ENCODE measurements at places on chromosomes 5 and 9.

- DNase-seq: no peak
These were observed 471.7 kb upstream of the RORB start for GRCh38 chr9:74025402-74025925.

GRCh38 chr9:81588148-81588871 lies 101.0 kb downstream of the TLE1 start:
- DNase-seq: no peak

DNA sequence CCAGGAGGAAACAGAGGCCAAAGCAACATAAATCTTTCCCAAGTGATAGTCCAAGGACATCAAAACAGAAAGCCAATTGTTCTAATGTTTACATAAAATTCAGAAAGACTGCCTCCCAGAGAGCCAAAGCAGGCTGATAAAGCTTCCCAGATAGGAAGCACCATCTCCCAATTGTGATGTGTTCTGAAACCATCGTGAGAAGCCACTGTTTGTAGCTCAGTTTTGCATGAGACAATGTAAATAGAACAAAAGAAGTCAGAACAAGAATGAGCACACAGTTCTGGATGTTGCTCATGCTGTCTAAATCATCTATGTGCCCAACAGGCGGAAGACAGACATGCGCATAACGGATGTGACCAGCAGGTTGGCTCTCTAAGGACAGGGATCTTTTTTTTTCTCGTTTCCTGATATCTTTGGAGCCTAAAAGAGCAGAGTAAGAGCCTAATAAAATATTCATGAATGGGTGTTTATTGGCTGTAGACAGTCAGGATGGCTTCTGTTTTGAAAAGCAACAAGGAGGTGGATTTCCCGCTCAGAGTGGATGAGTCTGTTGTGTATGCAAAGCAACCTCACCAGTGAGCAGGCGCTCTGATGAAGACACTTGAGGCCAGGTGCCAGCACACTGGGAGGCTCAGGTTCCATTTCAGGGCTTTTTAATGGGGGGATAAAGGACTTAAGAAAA lies 113.6 kb downstream of the GNA14 start:
- DNase-seq: no peak

- no peak for DNase-seq
These were observed 435.8 kb upstream of the PAPPA start for GRCh38 chr9:115717711-115718173.

DNA sequence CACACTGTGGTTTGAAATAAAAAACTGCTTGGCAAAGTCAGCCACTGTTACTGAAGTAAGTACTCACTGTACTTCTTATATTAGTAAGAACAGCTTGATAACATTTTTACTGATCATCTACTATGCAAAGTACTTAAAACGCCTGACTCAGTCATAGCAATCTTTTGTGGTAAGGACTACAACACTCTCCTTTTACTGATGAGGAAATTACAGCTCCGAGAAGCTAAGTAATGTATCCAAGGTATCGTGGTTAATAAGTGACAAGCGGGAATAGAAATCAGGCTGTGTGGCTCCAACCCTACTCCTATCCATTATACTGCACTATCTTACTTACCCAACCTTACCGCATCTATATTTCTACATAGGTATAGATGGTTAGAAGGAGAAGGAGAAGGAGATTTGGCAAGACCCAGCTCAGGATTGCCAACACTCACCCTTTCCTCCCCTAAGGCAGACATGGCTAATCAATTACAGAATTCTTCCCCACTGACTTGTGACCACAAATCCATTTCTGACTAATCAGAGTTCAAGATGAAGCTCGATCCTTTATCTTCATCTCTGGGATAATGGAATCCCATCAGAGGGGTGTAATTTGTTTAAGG lies 281.4 kb downstream of the SPOCK1 start:
- no peak for DNase-seq

DNA sequence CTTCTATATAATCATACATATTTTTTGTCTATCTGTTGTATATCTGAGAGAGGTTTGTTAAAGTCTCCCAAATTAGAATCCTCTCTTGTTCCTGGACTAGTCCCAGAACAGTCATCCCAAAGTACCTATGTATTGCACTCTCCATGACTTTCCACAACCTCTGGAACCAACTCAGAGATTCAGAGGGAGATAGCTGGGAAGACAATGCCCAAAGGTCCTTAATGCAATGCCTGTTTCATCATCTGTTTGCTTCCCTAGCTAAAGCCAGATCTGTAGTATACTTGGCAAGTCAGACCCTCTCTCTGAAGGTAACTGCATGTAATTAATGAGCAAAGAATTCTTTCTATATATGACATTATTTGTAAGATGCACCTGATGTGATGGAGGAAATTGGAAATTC lies 89.4 kb downstream of the ZNF474 start:
- DNase-seq: no peak

GRCh38 chr5:144284931-144285502 lies 114.3 kb downstream of the KCTD16 start:
- no peak for DNase-seq

- DNase-seq: peak; percentile 48
These were observed 119.8 kb downstream of the SSBP2 start for GRCh38 chr5:81631124-81631523.

DNA sequence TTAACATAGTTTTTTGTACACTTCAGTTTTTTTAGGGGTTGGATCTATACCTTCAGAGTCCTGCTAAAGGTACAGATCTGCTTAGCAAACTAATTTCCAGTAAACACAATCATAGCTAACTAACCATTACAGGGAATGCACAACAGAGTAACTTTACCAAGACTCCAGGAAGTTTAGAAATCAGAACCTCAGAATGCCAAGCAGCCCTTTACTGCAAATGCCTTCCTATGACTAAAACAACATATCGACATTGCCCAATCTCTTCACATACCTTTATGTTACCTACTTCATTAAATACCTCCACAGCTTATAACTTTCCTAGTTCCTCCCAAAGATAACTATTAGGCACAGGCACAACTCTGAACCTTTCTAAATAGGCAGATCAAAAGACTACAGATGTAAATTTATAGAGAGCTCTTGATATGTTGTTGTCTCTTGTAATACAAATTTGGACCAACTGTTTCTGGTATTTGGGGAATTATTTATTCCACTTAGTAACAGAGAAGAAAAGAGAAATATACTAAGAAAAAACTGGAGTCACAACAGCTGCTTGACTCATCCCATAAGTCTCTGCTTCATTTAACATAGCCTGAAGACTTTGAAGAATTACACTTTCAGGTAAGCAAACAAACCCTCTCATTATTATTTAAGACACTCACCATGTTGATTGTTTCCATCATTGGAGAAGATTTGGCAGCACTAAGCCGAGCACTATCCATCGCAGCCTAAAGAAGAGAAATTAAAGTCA lies 46.0 kb upstream of the OR2K2 start:
- no peak for DNase-seq

DNA sequence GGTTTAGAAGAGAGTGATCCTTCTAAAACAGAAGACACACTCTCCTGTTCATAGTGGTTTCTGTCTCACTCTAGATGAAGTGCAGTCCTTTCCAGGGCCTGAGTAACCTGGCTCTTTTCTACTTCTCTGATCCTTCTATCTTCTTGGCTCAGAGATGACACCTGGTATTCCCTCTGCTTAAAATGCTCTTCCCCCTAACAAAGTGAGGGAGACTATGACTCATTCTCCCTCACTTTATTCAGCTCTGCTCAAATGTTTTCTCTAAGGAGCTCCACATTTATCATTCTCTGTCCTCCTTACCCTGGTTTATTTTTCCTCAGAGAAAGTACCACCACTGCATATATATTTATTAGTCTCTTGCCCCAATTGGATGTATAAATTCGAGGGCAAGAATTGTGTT lies 24.6 kb downstream of the TUT7 start:
- DNase-seq: no peak

GRCh38 chr5:135488727-135489465 lies 36.7 kb upstream of the TIFAB start:
- DNase-seq: no peak

DNA sequence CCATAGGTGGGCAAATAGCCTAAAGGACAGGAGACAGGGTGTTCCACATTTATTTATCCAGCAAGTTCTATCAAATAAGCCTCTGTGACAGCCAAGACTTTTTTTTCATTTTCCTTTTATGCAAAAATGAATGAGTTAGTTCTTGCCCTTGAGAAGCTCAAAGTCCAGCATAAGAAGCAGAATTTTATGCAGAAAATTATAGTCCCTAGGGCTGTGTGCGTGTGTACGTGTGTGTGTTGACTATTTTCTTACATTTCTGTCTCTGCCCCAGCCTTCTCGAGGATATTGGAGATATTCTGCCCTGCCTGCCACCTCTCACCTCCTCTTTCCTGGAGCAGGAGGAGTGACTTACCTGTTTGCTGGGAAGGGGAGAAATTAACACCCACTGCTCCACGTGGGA lies 221.9 kb downstream of the SREK1 start:
- DNase-seq: no peak

DNA sequence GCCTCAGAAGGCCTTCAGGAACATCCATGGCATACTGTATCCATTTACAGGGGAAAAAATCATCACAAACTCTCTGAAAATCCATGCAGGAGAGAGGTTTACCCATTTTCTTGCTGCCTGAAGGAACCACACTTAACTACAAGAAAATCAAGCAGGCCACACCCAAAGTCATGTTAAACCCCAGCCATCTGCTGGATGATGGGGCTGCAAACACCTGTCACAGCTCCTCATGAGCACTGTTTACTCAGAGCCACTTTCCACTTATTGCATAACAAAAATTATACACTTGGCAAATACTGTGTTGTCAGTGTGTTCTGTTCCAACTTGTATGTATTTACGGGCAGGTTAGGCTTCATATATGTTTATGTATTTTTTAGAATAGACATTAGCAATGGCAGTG lies 35.8 kb downstream of the PPIC start:
- no peak for DNase-seq

DNA sequence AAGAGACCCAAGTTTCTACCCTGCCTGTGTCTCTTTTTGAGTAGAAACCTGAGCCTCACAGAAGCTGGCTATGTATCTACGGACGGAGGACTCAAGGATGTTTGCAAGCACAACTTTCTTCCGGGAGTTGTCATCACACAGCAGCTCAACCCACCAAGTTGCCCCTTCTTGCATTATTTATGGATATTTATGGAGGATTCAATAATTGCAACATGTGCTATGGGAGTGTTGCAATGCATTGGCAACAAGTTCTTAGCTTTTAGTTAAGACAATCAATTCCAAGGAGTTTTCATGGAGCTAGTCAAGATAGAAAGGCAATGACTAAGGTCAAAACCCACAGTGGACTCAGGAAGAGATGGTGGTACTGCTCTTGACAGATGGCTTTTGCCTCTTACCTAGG lies 336.9 kb downstream of the ENC1 start:
- no peak for DNase-seq

GRCh38 chr5:153530357-153531143 lies 40.1 kb downstream of the GRIA1 start:
- DNase-seq: no peak

DNA sequence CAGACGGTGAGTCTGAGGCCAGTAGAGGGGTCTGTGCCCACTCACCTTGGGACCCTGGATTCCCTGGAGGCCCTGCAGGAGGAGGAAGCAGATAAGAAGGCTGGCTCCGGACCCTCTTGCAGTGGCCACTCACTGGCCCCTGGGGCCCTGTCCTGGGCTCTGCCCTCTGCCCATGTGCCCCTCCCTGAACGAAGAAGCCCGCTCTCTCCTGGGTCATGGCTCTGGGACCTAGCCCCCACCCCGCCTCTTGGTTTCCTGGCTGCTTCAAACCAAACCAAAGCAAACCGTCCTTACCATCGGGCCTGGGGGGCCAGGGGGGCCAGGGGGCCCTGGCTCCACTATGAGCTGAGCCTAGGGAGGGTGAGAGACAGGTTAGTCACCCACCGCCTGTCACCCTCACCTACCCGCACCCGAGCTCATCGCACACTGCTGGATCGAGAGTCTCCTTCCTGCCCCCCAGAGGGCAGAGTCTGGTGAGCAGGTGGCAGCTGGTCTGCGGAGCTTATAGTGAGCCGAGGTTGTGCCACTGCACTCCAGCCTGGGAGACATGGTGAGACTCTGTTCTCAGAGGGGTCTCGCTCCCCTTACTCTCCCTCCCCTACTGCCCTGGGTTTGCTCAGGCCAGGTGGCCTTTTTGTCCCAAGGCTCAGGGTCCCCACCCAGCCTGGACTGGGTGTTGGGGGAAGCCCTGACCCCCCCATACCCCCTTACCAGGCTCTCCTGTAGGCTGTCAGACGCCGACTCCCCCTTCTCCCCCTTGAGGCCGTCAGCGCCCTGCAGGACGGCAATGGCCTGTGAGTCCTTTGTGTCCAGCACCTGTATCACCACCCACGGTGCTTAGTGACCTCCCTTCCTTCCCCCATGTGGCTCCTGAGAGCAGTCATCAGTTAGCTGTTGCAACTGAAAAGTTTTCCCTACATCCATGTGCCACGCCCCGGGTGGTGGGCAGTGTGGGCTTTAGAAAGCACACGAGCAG lies 15.2 kb upstream of the PHYKPL start:
- DNase-seq: peak; percentile 52

GRCh38 chr9:133742251-133742650 lies 4.1 kb upstream of the SARDH start:
- no peak for DNase-seq

DNA sequence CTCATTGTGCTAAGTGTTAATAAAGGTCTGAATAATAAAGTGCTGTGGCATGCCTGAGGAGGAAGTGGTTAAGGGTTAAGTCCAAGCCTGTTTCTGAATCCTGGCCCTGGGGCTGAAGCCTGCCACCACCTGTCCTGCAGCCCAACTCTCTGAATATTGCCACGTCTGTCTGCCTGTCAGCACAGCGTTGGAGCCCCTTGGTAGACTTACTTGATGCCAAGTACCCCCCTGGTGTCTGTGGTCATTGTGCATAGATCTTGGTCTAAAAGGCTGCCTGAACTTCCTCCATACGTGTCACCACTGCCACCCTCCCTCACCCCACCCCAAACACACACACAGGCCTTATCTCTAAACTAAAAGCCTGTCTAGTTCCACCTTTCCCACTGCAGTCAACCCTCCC lies 35.4 kb upstream of the SLC2A8 start:
- DNase-seq: no peak

DNA sequence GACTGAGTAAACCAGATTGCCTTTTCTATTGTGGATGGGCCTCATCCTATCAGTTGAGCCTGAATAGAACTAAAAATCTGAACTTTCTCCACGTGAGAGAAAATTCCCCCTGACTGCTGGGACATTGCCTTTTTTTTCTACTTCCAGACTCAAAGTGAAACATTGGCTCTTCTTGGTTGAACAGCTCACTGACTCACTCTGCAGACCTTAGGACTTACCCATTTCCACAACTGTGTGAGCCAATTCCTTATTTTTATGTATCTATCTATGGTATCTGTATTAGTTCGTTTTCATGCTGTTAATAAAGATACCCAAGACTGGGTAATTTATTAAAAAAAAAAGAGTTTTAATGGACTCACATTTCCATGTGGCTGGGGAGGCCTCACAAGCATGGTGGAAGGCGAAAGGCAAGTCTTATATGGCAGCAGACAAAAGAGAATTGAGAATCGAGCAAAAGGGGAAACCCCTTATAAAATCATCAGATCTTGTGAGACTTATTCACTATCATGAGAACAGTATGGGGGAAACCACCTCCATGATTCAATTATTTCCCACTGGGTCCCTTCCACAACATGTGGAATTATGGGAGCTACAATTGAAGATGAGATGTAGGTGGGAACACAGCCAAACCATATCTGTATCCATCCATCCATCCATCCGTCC lies 306.7 kb upstream of the SLC24A2 start:
- DNase-seq: no peak

Data from stimulated activated CD8-positive, alpha-beta memory T cell treated with anti-CD3 and anti-CD28 coated beads, Interleukin-4, amount 100 ng/mL, for 48 hours (primary cell).